ENCODE measurements at places on chromosomes 11 and 22. TPM values are rescaled to one million over a fixed set of nuclear protein-coding genes. Genes with fewer than 3 reads are reported as not detected.

The GLYAT gene
- not detected for total RNA-seq

The TRIM48 gene
- not detected for total RNA-seq

GRCh38 chr22:35648066-35649025 is at the start of gene APOL6:
Gene APOL6, plus strand, starts transcription at chr22:35648446. Its CDS starts 7,980 bp downstream, at chr22:35656426.
- peak; percentile 76 for DNase-seq

- peak; percentile 18 for DNase-seq
Observed at GRCh38 chr11:128415539-128415938, 171.8 kb downstream of the ETS1 start.

DNA sequence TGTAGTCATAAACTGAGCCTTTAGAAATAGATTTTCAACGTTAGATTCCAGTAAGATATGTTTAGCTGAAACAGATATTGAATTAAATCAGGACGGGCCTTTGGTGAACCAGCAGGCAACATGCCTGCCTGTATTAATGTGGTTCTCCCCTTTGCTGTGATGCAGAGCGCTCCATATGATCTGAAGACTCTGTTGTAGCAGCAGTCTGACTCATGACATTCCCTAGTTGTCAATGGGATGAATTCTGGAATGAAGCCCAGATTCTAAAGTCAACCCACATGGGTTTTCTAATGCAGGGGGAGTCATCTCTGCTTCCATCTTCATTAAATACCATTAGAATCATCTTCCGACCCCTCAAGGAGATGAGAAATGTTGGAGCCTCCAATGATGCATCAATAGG is 864.5 kb downstream of the NTM start:
- DNase-seq, result no peak

DNA sequence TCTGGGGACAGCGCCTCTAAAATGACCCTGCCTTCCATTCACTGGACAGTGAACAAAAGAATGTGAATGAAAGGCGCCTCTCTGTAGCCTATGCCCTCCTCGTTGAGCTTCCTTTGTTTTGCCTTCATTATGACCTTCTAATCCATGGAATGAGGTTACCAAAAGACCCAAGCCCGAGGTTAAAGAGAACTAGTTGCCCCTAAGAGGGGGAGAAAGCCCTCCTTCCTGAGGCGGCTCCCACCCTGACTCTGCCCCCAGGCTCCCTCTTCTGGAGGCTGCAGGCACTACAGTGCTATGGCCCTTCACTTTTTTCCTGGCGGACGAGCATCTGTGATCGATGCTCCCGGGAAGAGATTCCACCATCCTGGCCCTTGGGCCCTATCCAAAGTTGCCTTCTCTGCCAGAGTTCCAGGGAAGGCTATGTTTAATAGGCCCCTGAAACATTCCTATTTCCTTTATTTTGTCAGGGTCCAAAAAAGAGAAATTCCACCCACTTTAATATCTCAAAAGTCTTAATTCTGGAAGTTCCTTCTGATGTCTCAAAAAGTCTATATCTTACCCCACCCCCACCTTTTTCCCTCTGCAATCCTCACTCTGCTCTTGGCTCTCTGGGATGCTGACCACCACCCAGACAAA is 147.3 kb downstream of the FEZ1 start:
- peak; percentile 54 for DNase-seq

The DAGLA gene
- total RNA-seq, result not detected

GRCh38 chr11:107116358-107116757 is 98.1 kb upstream of the GUCY1A2 start:
- no peak for DNase-seq

DNA sequence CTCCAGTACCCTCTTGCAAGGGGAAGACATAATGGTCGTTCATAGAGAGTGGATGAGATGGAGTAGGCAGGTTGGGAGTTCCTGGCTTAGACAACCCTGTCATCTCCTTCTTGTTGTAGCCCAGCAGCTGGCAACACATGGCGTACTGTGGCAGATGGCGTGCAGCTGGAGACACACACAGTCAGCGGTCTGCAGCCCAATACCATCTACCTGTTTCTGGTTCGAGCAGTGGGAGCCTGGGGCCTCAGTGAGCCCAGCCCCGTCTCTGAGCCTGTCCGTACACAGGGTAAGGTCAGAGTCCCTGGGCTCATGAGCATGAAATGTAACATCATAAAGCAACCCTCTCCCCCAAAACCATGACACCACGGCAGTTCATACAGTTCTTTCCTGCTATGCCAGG is 8.7 kb downstream of the ROBO3 start:
- DNase-seq, result no peak

The NAALAD2 gene
- total RNA-seq, result not detected

DNA sequence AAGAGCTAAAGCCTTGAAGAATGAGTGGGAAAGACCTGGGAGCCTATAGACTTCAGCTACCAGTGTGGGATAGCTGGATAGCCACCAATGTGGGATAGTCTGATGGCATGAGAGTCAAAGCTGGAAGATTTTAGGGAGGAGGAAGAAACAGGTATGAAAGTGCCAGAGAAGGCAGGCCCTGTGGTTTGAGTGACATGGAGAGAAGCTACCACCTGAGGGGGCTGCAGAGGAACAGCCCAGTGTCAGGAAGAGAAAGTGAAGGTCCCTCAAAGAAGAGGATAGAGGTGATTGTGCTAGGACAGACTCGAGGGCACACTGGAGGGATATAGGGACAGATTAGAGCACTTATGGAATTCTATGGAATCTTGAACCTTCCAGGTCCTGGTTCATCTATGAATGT is 23.1 kb upstream of the PAX6 start:
- DNase-seq, result no peak

DNA sequence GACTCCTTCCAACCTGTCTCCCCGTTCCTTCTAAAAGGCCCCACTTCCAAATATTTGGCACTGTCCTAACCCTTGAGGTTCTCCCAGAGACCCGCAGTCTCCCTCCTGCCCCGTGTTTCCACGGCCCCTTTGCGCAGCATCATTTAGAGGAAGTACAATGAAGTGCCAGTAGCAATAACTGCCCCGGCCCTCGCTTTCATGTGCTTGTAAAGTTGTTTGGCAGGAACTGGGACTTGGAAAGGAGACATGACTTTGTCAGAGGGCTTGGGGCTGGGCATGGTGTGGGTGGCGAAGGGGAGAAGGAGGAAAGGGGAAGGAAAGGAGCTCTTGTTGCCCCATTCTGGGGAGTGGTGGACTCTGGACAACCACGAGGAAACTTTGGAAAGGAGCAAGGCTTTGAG is 2.6 kb downstream of the CD44 start:
- peak; percentile 58 for DNase-seq

GRCh38 chr11:125990244-125990643 is 44.4 kb downstream of the VSIG10L2 start:
- peak; percentile 15 for DNase-seq

- no peak for DNase-seq
Observed at GRCh38 chr11:65776710-65777141, 4.0 kb downstream of the AP5B1 start.

- peak; percentile 99 for DNase-seq
Observed at GRCh38 chr11:34438529-34439507, at the start of gene CAT. Gene CAT, plus strand, starts transcription at chr11:34438934. Its CDS starts 80 bp downstream, at chr11:34439014.

- DNase-seq, result no peak
Observed at GRCh38 chr22:42819412-42820044, 37.5 kb downstream of the ARFGAP3 start.

- no peak for DNase-seq
Observed at GRCh38 chr11:128458321-128458720, 129.0 kb downstream of the ETS1 start.

DNA sequence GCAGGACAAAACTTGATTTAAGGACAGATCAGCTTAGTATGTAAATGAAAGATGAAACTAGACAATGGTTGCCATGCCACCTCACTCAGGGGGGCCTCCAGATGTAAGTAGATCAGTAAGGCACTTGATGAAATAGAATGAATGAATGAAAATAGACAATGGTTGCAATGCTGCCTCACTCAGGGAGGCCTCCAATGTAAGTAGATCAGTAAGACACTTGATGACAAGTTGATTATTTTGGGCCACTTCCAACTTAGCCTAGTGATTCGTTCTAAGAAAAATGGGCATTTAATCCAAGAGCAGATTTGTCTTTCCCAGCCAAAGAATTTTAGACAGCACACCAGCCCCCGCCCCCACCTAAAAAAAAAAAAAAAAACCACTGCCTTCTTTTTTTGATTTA is 19.2 kb upstream of the SLC5A12 start:
- no peak for DNase-seq

The MFRP gene
- total RNA-seq, result not detected

GRCh38 chr11:103338621-103339484 is 229.6 kb downstream of the DYNC2H1 start:
- peak; percentile 6 for DNase-seq

GRCh38 chr11:127627629-127628457 is 627.3 kb upstream of the KIRREL3 start:
- no peak for DNase-seq

DNA sequence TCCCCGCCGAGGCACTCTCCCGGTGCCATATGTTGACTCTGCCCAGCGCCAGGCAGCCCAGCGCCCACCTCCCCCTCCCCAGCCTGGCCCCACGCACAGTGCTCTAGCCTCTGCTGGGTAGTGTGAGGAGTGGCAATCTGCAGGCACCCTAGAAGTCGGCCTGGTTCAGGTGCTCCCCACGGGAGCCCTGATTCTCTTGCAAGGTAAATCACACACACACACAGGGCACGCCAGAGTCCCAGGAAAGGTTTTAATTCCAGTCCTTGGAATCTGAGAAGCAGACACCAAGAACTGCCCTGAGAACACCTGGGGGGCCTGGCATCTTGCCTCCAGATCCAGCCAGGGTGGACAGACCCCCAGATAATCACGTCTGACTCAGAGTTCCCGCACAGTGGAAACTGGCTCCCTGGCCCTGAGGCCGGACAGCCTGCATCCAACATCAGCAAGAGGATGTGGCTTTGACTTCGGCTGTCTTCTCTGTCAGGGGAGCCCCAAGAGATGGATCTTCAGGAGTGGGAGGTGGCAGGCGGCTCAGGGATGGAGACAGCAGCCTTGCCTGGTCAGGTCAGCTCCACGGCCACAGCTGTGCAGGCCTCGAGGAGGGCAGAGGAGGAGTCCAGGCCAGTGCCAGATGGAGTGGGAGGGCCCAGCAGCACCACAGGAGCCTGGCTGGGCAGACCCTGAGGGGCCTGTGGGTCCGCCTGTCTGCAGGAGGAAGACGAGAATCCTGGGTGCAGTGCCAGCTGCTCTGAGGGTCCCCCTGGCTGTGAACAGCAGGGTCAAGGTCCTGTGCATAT is 1.1 kb upstream of the RIN1 start:
- no peak for DNase-seq

The OR2D2 gene
- not detected for total RNA-seq

The APOBEC3B gene
- total RNA-seq, result 5.0 TPM

All from activated CD8-positive, alpha-beta T cell treated with anti-CD3 and anti-CD28 coated beads for 36 hours (primary cell).